AG09319 (cell line): ENCODE measurements at places on chromosomes 11 and 22.
A peak's percentile ranks its signal among the peaks of the same experiment; 100 is the strongest.

GRCh38 chr11:95917193-95918036, 6.5 kb downstream of the MTMR2 start:
- DNase-seq: no peak

GRCh38 chr11:93034031-93034722, 64.7 kb downstream of the MTNR1B start:
- DNase-seq: no peak

GRCh38 chr22:25624476-25624875, 60.0 kb downstream of the GRK3 start:
- DNase-seq: no peak

DNA sequence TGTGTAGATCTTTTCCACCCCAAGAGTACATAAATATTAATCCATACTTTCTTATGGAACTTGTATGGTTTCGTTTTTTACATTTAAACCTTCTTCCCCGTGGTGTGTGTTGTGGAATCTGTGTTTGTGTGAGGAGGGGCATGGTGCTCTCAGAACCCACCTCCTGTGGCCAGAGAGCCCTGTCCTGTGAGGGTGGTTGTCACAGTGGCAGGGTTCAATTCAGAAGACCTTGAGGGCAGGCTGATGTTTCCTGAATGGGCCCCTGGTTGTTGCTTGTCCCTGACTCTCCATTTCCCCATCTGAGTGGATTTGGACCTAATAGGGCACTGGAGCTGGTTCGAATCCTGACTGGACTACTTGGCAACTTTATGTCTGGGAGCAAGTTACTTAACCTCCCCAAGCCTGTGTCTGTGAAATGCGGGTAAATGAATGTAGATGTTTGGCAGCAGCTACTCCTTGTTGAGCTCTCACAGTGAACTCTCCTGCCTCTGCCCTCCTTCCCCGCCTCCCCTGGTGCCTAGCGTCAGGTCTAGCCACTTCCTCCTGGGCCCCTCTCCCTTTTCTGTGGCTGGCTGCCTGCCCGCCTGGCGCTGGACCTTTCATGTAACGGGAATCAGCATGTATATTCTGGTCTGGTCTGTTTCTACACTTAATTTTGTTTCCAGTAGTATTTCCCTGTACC, 7.3 kb downstream of the NEAT1 start:
- peak; percentile 79 for DNase-seq

DNA sequence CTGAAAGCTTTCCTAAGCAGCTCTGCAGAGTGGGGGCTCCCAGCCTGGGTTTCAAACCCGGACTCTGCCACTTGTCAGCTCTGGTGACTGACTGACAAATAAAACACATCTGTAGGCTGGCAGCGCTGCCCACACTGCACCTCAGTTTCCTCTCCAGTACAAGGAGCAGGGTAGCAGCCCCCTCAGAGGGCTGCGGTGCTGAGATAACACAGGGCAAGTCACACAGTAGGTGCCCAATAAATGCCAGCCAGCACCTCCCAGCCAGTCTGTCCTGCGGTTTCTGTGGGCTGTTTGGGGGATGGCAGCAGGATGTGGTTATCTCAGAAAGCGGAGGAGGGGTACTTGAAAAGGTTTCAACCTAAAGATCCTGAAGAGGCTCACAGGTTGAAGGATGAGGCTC, 1.5 kb downstream of the SYT12 start:
- no peak for DNase-seq

GRCh38 chr11:110340436-110340835, 44.0 kb upstream of the RDX start:
- no peak for DNase-seq
